ENCODE measurements at places on chromosomes 1 and 21.

DNA sequence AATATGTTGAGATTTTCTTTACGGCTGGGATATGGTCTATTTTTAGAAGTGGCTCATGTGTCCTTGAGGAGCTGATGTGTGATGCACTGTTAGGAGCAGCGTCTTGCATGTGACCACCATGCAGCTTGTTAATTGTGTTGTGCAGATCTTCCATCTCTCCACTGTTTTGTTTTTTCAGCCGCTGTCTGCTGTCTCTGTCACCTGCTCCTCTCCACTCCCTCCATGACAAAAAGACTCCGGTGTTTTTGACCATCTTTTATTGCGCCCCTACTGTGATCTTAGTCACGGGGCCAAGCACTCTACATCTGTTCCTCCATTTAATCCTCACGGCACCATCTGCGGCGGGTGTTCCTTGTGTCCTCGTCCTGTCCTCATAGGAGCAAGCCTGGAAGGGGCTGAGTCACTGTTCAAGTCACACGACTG lies 51.8 kb downstream of the ADARB1 start:
- DNase-seq, result no peak

- no peak for DNase-seq
Observed at GRCh38 chr1:98704971-98705370, 43.5 kb downstream of the SNX7 start.

- DNase-seq, result no peak
Observed at GRCh38 chr1:43602990-43603389, 47.0 kb upstream of the KDM4A start.

GRCh38 chr1:172973424-172973823 lies 77.3 kb downstream of the TNFSF18 start:
- no peak for DNase-seq

- no peak for DNase-seq
Observed at GRCh38 chr1:218079347-218079746, 205.7 kb upstream of the RRP15 start.

DNA sequence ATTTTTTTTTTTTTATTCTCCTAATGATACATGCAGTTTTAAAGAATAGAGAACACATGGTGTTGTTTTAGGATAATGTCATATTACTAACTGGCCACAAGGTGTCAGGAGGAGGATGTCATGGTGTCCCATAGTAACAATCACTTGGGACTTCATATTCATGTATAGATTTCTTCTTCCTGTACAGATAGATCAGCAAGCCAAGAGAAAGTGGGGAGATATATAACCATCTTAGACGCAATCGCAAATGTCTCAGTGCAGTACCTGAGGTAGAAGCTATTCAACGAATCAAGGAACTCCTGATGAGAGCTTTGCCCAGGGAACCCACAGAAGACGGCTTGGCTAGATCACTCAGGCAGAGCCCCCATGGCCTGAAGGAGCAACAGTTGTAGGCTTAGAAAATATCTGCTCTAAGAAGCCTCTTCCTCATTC lies 12.3 kb downstream of the OR2T11 start:
- DNase-seq, result no peak

- no peak for DNase-seq
Observed at GRCh38 chr1:62997884-62998283, 214.0 kb downstream of the ATG4C start.

DNA sequence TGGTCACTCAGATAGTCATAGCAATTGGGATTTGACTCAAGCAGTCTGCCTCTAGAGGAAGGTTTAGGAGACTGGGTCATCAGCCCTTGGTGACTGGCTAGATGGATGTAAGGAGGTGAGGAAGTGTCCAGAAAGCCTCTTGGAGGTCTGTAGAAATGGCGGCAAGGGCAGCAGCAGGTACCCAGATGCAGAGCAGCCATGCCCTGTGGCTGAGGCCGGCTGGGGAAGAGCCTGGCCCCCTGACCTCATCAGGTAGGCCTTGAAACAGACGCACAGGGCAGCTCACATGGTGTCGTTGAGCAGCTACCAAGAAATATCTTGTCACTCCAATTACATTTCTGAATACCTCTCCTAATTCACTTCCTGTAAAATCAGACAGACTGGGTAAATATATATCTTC lies 98.2 kb downstream of the DMRTB1 start:
- DNase-seq, result no peak

DNA sequence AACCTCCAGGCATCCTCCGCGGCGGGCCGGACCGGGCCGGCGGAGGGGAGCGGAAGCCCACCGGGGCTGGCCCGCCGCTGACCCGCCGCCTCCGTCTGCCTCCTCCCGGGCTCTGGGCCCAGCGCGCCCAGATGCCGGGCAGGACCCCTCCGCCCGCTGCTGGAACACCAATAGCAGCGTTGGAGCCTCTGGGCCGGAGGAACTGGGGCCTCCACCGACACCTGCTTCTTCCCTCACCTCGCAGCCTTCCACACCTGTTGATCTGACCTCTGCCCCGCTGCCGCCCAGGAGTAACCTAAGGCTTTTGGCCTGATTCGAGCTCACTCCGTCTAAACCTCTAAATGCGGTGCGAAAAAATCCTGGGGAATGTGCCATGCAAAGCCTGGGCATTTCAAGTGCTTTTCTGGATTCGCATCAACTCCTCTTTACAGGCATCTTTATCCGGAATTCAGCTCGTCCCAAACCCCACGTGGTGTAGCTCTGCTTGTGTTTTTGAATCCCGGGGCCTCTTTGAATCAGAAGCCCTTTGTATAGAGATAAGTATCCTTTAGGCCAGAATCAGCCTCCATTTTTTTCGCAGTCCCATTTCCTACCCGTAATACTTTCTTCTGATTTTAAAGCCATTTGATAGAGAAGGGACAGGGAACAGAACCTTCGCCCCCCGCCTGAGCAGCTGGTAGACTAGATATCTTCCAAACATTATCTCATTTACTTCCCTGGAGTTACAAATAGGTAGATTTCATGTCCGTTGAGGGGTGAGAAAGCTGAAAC lies 680 bp upstream of the CNN3 start:
- DNase-seq, result no peak

GRCh38 chr1:160761046-160761445 lies 22.0 kb downstream of the SLAMF7 start:
- no peak for DNase-seq

DNA sequence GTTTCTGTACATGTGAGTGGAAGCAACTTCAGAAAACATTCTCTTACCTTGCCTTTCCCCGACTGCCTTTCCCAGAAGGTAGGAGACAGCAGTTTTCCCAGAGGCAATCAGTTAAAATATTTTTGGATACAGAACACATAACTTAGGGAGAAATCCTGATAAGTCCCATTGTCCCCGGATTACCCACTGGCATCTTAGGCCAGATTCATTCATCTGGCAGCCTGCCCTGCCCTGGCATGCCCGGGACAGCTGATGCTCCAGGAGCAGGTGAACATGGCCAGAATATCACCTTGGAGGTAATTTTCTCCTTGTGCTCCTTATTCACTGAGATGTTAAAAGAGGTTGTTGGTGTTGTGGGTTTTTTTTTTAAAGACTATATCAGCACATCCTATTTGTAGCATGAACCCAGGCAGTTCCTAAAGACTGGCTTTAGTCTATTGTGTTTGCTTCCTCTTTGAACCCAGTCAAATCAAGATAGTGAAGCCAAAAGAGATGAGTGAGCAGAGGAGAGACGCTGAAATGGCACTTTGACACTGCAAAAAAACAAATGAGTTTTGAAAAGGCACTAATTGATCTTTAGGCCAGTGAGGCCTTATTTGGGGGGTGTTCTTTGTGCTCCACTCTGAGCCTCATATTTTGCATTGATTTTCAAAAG lies 139.6 kb downstream of the PLPP3 start:
- DNase-seq, result no peak

GRCh38 chr1:155192346-155193274 lies 15.1 kb downstream of the THBS3 start:
- peak; percentile 26 for DNase-seq

GRCh38 chr1:7558481-7558880 lies 212.6 kb upstream of the VAMP3 start:
- DNase-seq, result no peak

DNA sequence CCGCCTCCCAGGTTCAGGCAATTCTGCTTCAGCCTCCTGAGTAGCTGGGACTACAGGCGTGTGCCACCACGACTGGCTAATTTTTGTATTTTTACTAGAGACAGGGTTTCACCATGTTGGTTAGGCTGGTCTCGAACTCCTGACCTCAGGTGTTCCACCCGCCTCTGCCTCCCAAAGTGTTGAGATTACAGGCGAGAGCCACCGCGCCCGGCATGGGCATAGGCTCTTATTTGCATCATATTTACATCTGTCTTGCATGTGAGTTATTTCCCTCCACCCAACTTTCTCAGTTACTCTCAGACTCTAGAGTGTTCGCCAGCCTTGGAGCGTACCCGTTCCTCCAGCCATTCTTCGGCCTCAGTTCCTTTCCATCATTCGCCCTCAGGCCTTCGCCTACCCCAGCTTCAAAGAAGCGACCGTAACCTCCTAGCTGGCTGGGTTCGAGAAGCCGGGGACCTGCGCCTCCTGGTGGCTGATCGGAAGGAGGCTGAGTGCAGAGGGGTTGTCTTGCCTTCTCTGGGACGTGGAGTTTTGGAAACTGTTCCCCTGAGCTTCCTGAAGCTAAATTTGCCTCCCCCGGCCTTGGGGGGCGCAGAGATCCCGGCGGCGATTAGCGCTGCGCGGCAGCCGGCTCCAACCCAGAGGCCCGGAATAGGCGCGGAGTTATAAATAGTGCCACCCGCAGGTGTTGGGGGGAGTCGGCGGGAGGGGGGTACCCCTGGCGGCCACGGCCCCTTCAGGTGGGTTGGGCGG lies 3.6 kb upstream of the ZBTB7B start:
- no peak for DNase-seq

GRCh38 chr1:12138196-12139168 lies 28.3 kb upstream of the TNFRSF1B start:
- no peak for DNase-seq

- no peak for DNase-seq
Observed at GRCh38 chr1:193806079-193807048, 620.0 kb upstream of the B3GALT2 start.

GRCh38 chr1:36988741-36989193 lies 45.5 kb downstream of the GRIK3 start:
- no peak for DNase-seq

- no peak for DNase-seq
Observed at GRCh38 chr1:20365421-20366055, 74.9 kb downstream of the VWA5B1 start.

- DNase-seq, result no peak
Observed at GRCh38 chr1:1786836-1787605, 8.8 kb upstream of the NADK start.

DNA sequence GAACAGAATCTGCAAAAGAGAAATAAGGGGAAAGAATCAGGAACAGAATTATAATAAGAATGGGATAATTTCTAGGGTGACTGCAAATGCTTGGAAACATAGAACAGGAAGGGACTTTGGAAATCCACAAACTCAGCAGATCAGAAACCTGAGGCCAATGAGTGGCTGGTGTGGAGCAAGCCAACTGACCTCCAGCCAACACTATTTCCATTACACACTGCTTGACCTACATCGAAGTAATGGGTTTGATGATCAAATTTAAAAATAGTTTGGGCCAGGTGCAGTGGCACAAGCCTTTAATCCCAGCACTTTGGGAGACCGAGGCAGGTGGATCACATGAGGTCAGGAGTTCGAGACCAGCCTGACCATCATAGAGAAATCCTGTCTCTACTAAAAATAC lies 284.9 kb downstream of the GRIK1 start:
- DNase-seq, result no peak

DNA sequence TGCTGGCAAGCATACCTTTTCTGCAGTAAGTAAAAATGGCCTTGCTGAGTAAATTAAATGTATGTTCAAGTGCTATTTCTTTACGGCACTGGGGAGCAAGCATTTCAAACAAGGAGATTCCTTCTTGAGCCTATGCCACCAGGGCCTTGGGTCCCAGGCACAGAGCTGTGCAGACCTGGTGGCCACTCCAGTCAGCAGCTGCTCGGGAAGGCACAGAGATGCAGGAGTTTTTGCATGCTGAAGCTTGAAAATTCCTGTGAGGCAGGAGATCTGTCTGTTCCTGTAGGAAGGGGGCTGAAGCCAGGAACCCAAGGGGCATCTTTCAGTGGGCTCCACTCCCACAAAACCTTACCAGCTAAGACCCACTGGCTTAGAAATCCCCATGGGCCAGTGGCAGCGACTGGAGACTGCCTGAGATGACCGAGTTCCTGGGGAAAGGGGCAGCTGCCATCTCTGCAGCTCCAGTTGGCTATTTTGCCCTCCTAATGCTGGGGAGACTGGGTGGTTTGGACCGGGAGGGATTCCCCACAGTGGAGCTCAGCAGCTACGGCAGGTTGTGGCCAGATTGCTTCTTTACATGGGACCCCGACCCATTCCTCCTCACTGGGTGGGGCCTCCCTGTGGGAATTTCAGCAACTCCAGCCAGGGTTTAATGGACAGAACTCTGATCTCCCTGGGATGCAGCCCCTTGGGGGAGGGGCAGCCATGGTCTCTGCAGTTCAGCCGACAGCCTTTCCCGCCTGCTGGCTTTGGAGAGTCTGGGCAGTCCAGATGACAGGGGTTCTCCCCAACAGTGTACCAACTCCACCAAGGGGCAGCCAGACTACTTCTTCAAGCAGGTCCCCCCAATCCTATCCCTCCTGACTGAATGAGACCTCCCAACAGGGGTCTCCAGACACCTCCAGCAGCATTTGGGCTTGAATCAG lies 8.4 kb upstream of the PGBD2 start:
- DNase-seq, result no peak

- DNase-seq, result no peak
Observed at GRCh38 chr1:234495231-234495990, 16.4 kb upstream of the TARBP1 start.

GRCh38 chr21:35525443-35525842 lies 476.3 kb upstream of the RUNX1 start:
- no peak for DNase-seq

DNA sequence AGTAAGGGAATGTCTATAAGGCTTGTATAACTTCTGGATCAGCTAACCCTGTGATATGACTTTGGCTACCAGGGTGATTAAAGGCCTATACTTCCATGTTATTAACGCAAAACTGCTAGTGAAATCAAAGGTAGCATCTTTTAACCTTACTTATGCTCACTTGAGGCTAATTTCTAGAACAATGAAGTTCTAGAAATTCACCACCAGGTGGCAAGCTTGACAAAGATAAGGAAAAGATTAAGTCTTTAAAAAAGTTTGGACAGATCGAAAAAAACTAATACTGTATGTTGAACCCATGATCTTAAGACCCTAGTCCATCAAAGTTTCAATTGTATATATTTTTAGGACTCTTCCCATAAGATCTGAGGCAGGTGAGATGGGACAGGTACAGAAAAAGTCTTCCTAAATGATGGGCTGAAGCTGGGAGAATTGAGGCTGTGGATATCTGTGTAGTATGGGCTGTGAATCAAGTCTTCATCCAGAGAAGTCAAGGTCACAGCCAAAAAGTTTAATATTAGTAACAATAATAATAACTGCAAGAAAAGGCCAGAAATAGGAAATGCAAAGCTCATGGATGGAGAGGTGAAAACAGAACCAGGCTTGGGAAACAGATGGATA lies 18.8 kb downstream of the KYAT3 start:
- DNase-seq, result no peak

- DNase-seq, result no peak
Observed at GRCh38 chr1:240170266-240170665, 78.6 kb downstream of the FMN2 start.

Data from activated naive CD4-positive, alpha-beta T cell (primary cell).